Pancreas (tissue), 10 donors: ENCODE measurements at places on chromosomes 11 and 22.

DNA sequence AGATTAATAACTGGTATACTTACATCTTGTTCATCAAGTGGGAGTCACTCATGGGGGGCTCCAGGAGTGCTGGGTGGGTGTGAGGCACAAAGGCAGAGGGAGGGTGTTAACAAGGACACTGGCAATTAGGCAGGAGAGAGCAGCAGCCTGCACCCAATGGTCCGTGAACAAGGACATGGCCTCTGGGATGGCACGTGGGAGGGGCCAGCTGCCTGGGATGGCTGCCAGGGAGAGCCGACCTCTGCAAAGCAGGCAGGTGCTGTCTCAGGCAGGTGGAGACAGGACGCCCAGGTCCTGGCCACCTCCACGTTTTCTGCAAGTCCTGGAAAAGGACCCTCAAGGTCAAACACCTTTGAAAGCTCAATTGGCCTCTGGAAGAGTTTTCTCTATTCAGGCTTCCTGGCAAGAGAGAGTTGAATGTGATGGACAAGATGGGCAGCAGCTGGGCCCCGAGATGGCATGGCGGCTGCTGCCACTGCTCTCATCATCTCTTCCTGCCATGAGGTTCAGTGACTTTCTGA is 257.1 kb downstream of the BUD13 start:
- no peak for DNase-seq

DNA sequence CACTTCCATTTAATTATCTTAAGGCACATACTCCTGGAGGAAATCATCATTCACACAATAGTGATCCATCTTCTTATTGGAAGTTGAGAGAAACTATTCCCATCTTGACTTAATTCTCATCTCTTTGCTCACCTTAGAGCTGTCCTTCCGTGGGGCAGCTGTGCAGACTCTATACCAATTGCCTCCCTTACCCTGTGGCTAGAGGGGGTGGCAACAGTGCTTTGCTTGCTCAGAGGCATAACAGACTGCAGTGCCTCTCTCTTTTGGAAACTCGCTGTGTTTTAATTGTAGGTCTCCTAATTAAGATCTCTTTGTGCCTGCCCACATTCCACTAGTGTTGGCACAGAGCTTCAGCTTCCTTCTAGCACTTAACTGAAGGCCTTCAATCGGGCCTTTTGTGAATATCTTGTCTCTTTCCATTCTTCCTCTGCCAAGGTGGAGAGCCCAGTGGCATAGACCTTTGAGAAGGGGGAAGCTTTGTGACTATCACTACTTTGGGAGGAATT is 5.5 kb downstream of the KMT2A start:
- no peak for DNase-seq

DNA sequence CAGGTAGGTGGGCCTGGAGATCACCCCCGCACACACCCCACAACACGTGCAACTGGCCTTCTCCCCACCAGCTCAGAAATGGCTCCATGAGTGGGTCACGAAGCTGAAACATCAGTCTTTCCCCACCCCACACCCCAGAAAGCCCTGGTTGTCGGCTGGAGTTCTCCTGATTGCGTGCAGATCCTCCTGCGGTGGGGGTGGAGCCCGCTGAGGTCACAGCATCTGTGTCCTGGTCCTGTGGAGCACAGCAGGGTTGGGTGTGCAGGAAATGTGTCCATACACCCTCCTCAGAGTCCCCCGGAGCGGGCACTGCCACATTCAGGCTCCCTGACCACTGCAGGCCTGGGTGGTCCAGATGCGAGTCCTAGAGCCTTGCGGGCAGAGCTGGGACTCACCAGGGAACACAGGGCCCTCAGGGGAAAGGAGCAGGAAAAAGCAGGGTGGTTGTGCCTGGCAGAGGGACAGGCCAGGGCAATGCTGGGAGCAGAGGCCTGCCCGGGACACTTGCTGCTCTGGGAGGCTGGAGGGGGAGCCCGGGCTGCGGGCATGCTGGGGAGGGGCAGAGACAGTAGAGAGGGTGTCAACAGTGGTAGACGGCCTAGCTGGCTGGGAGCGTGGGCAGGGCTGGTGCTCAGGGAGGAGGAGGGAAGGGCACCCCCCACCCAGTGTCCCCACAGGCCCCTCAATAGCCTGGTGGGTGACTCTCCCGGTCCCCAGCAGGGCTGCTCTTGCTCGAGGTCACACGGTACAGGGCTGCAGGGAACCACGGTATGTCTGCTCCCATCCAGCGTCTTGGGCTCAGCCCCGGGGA is 42.4 kb upstream of the PPARA start:
- DNase-seq = no peak

GRCh38 chr11:2444821-2445745 is at the start of gene KCNQ1:
Gene KCNQ1, plus strand, starts transcription at chr11:2445008. Its CDS starts 91 bp downstream, at chr11:2445099.
- DNase-seq = peak; percentile 89

DNA sequence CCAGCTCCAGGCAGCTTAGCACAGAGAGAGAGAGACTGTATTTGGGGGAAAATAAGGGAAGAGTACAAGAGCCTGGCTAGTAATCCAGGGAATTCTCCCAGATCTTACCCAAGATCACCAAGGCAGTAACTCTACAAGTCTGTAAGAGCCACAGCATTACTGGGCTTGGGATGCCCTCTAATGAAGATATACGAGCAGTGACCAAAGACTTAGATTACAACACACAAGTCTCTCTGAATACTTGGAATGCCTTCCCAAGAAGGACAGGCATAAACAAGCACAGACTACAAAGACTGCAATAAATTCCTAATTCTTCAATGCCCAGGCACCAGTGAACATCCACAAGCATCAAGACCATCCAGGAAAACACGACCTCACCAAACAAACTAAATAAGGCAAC is 17.7 kb downstream of the DNAJC24 start:
- DNase-seq = no peak

GRCh38 chr11:102664001-102664752 is 39.0 kb upstream of the MMP20 start:
- no peak for DNase-seq

GRCh38 chr11:110883256-110883655 is 171.0 kb upstream of the ARHGAP20 start:
- no peak for DNase-seq
